Left kidney (tissue), 8 donors: ENCODE measurements at places on chromosomes 1 and 21.

- no peak for DNase-seq
Measured at GRCh38 chr1:101178341-101178687, 58.5 kb upstream of the S1PR1 start.

- no peak for DNase-seq
Measured at GRCh38 chr1:208737161-208737560, 493.0 kb upstream of the PLXNA2 start.

DNA sequence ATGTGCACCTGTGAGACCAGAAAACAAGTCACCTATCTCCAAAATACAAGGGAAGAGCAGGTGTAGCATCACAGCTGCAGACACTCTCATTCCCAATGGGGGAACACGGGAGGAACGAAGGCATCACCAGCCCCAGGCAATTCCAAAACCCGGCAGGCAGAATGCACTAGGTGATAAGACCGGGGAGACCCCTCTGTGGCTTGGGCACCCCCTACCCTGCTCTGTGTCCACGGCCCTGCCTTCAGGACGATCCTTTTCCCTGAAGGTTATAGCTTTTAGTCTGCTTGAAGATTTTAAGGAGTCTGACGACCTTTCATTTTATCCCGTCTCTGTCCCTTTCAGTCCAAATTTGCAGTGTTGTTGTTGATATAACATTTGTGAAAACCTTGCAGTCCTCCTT lies 19.2 kb downstream of the TRPM2 start:
- DNase-seq, result no peak

DNA sequence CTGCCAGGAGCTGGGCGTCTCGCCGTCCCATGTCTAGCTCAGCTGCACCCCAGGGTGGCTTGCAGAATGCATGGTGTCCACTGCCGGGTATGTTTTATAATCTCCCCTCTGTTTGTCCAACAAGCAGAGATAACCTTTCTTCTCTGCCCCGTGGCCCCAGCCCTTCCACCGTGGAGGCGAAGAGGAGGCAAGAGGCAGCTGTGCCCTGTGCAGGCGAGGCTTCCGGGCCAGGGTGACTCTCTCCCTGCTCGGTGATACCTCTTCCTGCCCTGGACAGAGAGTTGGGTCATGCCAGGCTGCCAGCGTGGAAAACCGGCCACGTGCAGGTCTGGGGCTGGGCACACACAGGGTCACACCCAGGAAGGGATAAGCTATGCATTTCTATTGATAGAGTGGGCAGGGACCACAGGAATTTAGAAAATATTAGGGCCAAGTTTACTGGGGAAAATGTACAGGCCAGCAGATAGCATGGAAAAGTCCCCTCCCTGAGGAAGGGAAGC lies at the start of gene TFF2:
Gene TFF2, minus strand, starts transcription at position 68 of the 500 bp plus-strand sequence. Its CDS starts 37 bp downstream, at position 31.
- DNase-seq, result no peak

- DNase-seq, result no peak
Measured at GRCh38 chr1:32393136-32393535, 1.1 kb downstream of the BSDC1 start.

DNA sequence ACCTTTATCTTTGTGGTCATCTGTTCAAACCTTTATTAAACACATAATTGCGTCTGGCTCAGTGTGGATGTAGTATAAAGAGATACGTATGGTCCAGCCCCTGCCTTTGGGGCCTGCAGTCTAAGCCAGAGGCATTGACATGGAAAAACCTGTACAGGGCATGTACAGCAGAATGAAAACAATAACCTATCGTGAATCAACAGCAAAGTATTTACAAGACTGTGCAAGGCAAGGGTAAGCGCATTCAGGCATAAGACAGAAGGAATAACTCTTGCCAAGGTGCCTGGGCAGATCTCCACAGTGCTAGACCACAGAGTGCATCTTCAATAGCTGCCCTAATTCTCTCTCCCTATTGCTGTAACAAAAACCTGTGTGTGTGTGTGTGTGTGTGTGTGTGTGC lies 35.5 kb downstream of the KIRREL1 start:
- no peak for DNase-seq

GRCh38 chr21:28237661-28238060 lies 755.0 kb downstream of the LTN1 start:
- no peak for DNase-seq

- DNase-seq, result no peak
Measured at GRCh38 chr1:181317261-181317930, 165.9 kb upstream of the CACNA1E start.

DNA sequence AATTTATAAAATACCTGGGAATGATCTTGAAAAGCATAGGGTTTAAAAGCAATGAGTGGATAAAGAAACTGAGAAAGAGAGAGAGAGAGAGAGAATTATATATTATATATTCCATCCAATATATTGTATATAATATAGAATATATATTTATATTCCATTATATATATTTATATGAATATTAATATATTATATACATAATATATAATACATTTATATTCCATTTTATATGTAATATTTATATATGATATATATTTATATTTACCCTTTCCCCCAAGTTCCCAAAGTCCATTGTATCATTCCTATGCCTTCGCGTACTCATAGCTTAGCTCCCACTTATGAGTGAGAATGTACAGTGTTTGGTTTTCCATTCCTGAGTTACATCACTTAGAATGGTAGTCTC lies 69.9 kb upstream of the SLC35F3 start:
- no peak for DNase-seq

DNA sequence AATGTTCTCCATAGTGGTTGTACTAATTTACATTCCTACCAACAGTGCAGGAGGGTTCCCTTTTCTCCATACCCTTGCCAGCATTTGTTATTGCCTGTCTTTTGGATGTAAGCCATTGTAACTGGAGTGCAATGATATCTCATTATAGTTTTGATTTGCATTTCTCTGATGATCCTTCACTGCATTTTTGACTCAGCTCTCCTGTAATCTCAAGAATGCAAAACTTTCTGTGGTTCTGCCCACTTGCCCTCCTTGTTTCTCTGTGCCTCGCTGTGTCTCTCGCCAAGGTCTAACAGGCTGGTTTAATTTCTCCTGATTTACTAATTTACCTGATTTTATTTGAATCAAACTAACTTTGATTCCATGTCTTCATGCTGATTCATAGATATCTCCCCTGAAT lies 407.9 kb downstream of the ZP4 start:
- no peak for DNase-seq

GRCh38 chr21:42855937-42856335 lies 23.4 kb downstream of the WDR4 start:
- no peak for DNase-seq

GRCh38 chr1:208085655-208086515 lies 158.3 kb downstream of the PLXNA2 start:
- no peak for DNase-seq

GRCh38 chr1:33743221-33743998 lies 120.5 kb upstream of the HMGB4 start:
- DNase-seq, result no peak

DNA sequence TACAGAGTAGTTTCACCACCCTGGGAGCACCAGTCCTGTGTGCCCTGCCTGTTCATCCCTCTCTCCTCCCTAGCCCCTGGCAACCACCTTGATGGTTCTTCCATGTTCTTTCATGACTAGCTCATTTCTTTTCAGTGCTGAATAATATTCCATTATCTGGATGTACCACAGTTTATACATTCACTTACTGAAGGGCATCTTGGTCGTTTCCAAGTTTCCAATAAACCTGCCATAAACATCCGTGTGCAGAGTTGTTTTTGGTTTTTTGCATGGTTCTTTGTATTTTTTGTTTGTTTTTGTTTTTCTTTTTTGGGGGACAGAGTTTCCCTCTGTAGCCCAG lies 13.9 kb downstream of the TIAM1 start:
- DNase-seq, result no peak

- no peak for DNase-seq
Measured at GRCh38 chr1:202856014-202856413, 32.9 kb downstream of the RABIF start.

DNA sequence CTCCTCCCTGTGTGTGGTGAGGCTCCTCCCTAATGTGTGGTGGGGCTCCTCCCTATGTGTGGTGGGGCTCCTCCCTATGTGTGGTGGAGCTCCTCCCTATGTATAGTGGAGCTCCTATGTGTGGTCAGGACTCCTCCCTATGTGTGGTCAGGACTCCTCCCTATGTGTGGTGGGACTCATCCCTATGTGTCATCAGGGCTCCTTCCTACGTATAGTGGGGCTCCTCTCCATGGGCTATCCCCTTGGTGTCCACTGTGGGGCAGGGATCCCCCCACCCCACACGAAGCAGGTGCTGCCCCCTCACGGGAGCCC lies 29.6 kb downstream of the PRSS38 start:
- DNase-seq, result no peak

GRCh38 chr1:1024771-1025699 lies 5.1 kb downstream of the AGRN start:
- peak; percentile 76 for DNase-seq

DNA sequence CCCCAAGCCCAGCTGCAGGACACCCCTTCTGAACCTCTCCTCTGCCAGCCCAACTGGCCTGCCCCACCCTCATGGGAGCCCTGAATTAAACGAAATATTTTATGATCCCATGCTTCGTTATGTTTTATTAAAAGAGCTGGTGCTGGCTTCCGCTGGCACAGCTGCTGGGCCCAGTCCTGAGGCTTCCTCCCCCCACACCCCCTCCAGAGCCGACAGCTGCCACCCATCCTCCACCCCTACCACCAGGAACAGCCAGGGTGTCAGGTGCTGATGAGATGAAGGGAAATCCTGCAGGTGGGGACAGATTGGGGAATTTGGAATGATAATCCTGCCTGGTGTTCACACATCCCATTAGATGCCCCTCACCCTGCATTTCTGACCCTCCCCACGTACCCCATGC lies 19.0 kb downstream of the IGSF21 start:
- no peak for DNase-seq

DNA sequence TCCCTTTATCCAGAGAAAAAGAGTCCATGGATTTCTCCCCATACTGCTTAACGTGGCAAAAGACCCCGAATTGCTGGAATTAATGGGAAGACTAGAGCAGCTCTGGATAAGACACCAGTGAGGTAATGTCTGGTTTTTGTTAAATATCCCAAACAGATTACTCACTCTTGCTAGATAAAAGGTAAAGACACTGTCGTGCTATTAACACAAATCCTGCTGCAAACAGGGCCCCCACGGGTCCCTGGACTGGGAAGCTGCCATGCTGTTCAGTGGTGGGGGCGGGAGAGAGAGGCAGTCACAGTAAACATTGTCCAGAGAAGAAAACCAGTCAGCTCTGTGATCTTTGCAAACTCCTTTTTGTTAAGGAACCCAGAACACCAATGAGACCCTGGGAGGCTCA lies 15.2 kb upstream of the SRP9 start:
- no peak for DNase-seq

DNA sequence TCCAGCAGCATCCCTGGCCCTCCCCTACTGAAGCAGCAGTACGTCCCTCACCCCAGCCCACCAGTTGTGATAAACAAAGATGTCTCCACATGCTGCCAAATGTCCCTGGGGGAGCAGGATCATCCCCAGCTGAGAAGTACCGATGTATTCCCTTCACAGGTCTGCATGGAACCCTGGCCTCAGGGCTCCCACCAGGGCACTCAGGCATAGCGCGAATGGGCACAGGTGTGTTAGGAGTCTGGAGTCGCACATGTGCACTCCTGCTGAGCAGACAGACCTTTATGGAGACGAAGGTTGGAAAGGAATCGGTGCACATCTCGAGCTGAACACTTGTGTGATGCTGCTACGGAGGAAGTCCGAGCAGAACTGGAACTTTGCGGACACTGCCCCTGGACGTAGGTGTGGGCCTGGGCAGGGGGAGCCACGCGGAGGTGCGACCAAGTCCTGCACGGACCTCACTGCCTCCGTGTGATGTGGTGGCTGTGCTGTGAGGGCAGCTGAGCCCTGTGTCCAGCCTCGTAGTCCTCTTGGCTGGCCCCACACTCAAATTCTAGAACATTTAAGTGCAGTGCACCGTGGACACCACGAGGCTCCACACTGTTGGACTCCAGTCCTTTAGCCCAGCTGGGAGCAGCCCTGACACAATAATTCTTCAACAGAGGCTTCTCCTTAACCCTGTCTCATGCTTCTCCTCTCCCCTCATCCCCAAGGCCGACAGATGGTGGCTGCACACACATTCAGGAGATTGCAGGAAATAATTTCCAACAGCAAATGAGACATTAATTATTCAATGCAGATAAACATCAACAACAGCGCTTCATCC lies 43.4 kb downstream of the RSPH1 start:
- no peak for DNase-seq

GRCh38 chr21:31708541-31708940 lies 23.4 kb downstream of the SCAF4 start:
- DNase-seq, result no peak

- peak; percentile 33 for DNase-seq
Measured at GRCh38 chr1:64172458-64172983, 30.9 kb upstream of the UBE2U start.

GRCh38 chr1:7526867-7527732 lies 244.0 kb upstream of the VAMP3 start:
- no peak for DNase-seq

DNA sequence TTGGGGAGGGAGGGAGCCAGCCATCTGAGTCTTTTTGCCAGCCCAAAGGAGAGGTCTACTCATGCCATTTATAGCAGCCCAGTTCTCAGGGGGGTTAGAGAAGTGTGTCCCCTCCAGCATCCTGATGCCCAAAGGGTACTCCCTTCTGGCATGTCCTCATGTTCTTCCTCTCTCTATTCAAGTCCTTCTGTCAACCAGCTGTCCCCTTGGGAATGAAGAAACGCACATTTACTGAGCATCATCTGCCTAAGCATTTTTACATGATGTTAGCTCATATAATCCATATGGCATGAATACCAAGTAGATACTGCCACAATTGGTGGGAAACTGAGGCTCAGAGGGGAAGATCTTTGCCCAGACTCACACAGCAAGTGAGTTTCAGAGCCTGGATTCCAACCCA lies 14.8 kb upstream of the TACSTD2 start:
- no peak for DNase-seq

- no peak for DNase-seq
Measured at GRCh38 chr1:45647248-45648021, 23.6 kb upstream of the CCDC17 start.

DNA sequence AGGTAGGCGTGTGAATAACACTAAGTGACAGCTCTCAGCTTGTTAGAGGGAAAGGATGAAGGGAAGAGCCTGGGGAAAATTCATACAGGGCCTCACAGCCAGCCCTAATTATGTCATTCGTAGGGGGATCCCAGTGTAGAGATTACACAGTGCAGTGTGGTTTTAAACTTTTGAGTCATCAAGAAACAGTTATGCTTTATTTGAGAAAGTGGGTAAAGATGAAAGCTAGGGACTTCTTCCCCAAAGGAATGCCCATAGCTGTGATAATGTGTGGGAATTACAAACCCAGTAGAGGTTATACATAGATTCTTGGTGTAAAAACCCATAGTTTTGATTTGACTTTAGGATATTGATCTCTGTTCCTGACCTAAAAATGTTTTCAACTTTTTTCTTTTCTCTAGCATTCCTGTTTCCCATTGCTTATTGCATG lies 1.9 kb downstream of the TTF2 start:
- no peak for DNase-seq

DNA sequence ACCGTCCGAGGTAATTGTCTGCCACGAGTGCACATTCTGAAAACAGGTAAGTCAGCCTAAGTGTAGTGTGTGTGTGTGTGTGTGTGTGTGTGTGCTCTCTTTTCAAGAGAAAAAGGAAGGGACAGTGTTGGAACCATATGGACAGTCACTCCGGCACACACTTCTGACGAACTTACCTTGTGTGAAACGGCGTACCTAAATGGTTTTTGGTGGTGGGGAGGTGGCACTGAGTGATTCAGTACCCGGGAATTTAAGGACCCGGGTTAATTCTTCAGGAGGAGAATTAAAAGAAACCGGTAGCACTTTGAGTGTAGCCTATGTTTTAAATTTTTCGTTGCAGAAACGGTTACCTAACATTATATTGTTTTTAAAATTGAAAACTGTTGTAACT lies 286 bp downstream of the ODR4 start:
- DNase-seq, result no peak

GRCh38 chr1:9294405-9294773 lies 1.7 kb downstream of the SPSB1 start:
- DNase-seq, result no peak
